ENCODE measurements at places on chromosomes 11 and 22.

DNA sequence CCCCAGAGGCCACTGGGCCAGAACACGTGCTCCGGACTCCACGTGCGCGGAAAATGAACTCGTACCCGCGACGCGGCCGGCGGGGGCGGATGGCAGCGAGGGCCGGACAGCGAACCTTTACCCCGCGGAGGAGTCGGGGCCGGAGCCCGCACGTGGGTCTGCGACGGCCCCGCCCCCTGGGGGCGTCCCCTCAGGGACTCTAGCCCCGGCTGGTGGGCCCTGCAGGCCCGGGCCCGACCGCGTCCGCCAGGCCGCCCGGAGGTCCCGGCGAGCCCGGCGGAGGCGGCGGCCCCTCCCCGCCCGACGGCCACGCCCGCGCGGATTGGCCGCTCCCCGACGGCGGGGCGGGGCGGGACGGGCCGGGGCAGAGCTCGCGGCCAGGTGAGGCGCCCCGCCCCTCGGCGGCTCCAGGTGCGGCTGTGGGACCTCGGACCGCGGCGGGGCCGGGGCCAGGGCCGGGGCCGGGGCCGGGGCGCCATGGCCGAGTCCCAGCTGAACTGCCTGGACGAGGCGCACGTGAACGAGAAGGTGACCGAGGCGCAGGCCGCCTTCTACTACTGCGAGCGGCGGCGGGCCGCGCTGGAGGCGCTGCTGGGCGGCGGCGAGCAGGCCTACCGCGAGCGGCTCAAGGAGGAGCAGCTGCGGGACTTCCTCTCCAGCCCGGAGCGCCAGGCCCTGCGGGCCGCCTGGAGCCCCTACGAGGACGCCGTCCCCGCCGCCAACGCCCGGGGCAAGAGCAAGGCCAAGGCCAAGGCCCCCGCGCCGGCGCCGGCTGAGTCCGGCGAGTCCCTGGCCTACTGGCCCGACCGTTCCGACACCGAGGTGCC lies at the start of gene FAM83F:
Gene FAM83F (plus strand): TSS at position 389 of the 827 bp plus-strand sequence. CDS start 89 bp downstream, at position 478.
- peak; percentile 55 for DNase-seq

DNA sequence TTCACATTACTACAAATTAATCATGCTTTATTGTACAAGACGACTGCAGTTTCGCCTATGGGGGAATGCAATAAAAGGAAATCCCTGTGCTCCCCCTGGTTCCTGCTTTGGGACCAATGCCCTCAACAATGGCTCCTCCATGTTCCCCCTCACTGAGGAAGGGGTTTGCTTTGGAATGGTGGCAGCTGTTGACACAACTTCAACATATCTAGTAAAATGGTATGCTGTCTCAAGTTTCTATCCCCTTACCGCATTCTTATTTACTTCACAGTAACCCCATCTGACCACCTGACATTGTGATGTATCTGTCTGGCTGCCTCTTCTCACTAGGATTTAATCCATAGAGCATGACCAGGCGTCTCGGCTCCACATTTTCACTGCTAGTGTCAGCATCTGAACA lies 48.8 kb downstream of the PIWIL3 start:
- no peak for DNase-seq

DNA sequence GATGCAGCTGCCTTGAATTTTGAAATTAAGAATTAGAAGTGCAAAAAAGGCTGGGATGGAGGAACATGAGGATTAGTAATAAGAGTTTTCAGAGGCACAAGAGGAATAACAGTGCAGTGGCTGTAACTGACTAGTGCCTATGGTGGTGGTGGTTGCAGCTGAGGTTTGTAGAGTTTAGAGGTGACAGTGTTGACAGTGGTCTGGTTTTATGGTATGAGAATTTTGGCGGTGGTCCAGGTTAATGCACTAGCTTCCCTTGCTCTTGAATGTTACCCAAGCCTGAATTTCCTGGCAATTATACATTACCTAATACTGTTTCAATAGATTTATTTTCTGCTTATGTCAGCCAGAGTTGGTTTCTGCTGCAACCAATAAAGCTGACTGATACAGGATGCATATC lies 112.8 kb upstream of the C11orf87 start:
- no peak for DNase-seq

- DNase-seq: peak; percentile 80
Observed at GRCh38 chr22:44625981-44626687, 75.9 kb upstream of the PRR5 start.

DNA sequence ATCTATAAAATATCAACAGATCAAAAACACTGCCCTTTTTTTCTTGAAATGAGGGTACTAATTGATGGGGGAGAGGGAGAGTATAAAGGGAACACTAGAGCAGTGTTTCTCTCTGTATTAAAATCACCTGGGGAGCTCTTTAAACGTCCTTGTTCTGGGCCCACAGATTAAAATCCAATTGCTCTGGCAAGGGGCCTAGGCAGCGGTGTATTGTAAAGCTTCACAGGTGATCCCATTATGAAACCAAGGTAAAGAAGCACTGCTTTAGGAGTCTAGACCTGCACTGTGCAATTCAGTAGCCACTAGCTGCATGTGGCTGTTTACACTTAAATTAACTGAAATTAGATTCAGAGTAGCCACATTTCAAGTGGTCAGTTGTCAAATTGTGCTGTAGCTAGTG lies 3.0 kb downstream of the AQP11 start:
- no peak for DNase-seq
